ENCODE measurements at places on chromosomes 13 and 19.

DNA sequence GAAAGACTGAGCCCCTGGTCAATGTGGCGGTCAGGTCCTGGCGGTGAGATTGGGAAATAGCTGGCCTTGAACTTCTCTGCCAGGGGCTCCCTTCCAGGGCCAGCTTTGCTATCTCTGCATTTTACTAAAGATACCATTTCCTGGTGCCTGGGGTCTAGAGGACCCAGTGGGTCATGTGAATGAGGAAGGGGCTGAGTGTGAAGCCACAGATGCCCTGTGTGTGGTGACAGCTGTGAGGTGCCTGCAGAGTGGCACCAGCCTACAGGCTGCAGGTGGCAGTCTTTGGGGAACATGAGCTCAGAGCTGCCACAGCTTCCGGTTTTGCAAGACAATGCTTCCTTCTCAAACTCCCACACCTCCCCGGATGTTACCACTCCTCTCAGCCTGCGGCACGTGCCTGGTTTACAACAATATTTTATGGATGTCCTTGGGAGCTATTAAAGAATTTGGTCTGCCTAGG is 5.2 kb upstream of the MLNR start:
- DNase-seq, result no peak

- no peak for DNase-seq
These were observed 1.5 kb downstream of the KLK11 start for GRCh38 chr19:51024924-51025323.

- peak; percentile 2 for DNase-seq
These were observed at the start of gene KL for GRCh38 chr13:33016414-33017322. Gene KL, plus strand, starts transcription at chr13:33016423. Its CDS starts 18 bp downstream, at chr13:33016441.

- DNase-seq, result no peak
These were observed 35.6 kb upstream of the TFDP1 start for GRCh38 chr13:113548778-113549621.

- DNase-seq, result no peak
These were observed 95.0 kb upstream of the STARD13 start for GRCh38 chr13:33380487-33381079.

DNA sequence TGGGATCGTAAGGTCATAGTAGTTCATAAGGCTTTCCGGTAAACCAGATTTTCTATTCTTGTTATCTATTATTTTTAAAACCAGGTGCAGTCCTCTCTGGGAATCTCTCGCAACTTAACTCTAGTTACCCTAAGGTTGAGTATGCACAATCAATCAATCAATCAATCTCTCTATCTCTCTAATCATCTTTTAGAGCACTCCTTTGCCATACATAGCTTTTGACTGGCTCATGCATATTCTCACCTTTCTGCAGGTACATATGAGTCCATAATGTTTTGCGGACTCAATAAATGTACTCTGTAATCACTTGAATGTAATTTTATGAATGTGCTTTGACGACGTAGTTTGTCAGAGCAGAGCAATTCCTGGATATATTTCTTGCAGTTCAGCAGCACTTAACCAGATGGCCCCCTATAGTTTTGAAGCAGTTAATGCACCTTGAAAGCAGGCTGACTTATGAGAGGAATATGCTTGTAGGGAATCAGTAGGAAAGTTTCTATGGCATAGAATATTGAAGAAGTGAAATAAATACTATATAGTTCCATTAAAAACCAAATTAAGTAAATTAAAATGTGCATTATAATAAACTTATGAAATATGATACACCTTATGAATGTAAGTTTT is 524.7 kb downstream of the GPC5 start:
- DNase-seq, result no peak

DNA sequence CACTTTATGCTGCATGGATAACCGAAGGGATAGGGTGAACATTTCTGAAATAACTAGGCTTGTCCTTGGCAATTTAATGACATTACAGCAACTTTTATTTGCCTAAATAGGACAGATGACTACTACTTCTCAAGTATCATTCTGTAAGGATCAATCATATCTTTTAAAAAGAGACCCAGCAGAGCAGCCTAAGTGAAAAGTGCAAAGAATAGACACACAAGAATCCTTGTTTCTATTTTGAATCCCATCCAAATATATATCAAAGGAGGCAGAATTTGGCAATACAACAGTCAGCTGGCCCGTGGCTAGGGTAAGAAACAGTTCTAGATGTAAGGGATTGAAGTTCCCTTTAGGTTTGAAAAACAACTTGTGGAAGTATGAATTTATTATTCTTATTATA is 6.9 kb downstream of the THSD1 start:
- no peak for DNase-seq

GRCh38 chr19:35048911-35049411 is 7.4 kb downstream of the HPN start:
- DNase-seq, result no peak

All from effector memory CD8-positive, alpha-beta T cell (primary cell).